ENCODE measurements at places on chromosomes 3 and 15.

DNA sequence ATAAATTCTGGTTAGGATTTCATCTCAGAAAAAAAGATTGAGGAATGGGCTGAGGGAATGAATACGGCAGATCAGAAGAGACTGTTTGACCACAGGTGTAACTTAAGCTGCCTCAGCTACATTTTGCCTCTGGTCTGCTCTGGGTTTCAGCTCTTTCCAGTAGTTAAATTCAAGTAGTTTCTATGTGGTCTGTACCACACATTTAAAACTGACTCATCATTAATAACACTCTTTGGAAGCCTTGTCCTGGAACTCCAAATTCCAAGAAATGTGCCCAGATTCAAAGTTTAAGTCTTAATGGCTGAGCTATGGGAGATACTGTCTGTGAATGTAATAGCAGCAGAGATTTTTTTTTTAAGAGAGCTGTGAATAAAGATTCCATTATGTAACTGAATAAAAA lies 133.1 kb upstream of the IGSF10 start:
- no peak for DNase-seq

DNA sequence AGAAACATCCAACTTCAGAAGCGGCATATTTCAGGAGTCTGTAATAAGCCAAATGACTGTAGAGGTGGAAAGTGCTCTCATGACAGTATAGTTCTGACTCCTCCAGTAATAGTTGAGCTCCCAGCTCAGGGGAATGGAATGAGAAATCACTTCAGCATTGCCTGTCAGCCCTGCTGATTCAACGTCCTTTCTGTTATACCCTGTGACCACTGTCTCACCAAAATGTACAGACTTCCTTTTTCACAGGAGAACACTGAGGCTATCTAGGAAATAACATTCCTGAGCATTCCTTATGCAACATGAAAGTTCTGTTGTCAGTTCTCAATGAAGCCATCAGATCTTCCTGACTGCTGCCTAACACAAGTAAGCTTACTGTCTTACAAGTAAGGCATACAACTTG lies 284.5 kb upstream of the MME start:
- no peak for DNase-seq

GRCh38 chr15:66934868-66935520 lies 130.4 kb upstream of the SMAD3 start:
- DNase-seq = no peak

DNA sequence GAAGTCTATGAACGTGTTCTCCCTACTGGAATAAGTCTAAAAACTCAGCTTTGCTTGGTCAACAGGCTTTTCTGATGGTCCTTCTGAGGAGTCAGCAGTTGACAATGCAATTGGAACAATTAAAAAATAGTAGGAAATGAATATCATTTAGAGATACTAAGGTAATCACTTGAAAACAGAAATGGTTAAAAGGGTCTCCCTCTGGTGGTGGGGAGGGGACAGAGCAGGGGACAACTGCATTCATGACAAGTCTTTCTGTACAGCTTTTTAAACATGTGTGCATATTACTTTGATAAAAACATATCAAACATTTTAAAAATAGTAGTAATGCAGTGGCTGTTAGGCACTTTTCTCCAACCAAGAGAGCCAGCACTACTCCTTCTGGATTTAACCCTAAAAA lies 119.9 kb upstream of the FHIT start:
- DNase-seq = no peak

DNA sequence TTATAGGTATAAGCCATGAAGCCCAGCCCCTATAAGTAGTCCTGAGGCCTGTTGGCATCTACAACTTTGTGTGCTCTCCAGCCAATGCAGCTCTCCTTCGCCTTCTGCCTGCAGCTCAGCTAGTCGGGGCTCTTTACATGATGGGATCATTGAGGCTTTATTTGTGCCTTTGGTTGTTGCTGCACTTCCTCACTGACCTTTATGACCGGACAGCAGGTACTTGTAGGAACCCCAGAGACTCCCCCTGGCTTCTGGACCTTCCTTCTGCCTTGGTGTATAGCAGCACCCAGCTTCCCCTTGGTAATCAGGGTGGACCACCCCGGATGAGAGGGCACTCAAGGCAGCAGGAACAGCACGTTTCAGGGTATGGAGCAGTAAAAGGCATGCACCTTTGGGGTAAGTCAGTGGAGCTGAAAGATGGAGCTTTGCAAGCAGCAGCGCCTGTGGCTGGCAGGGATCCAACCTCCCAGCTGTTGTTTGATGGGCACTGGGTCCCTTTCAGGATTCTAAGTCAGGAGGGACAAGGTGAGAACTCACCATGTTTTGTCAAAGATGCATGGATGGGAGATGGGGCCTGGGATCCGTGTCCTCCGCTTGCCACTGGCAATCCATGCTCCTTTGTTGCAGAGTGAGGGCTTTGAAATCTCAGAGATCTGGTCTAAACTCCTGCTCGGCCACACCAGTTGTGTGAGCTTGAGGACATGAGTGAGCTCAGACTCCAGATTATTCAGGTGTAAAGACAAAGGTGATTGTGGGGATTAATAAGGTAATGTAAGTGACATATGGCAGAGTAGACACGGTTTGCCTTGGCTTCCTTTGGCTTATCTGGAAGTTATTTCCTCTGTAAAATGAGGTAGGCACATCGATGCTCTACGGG lies 65.1 kb upstream of the KLF13 start:
- DNase-seq = no peak

- no peak for DNase-seq
These were observed 156.0 kb upstream of the MCTP2 start for GRCh38 chr15:94075349-94075748.

DNA sequence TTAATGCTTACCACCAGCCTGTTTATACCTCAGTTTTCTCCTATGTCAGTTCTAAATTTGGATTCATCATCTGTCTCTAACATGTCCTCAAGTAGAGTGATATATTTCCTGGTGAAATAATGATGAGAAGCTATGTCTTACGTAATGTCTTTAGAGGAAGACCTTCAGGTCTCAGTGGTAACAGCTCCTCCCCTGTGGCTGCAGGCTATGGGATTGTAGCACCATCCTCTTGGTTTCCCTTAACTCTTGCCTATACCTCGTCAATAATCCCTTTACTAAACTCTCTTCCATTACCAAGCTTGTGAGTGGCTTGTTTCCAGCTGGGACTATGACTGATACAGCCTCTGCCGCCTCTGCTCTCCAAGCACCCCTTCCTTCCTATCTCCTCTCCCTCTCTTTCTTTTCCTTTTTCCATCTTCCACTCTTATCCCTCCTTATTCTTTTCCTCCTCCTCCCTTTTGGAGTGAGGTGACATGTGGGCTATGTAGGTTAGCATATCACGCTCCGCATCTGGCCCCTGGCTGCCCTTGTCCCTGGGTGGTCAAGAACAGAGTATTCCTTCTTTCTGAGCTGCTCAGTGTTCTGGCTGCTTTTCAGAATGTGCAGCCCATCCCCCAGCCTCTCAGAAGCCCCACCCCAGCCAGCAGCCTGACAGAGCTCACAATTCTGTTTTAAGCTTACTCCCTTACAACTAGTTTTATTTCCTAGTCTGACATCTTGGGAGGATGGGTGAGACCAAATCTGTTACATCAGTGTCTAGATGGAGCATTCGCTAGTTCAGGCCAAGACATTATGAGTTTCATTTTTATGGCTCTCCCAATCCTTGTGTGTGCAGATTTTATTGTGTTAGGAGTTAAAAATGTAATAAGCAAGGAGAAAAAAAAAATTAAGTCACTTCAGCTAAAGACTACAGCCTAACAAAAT lies 75.0 kb upstream of the RNU6-1 start:
- no peak for DNase-seq

Measured in stimulated activated CD8-positive, alpha-beta memory T cell treated with anti-CD3 and anti-CD28 coated beads, Interleukin-7, amount 100 ng/mL, for 24 hours (primary cell).